Memory B cell (primary cell): ENCODE measurements at places on chromosomes 3 and 15.

- DNase-seq = no peak
Measured at GRCh38 chr3:29705906-29706844, 425.3 kb downstream of the RBMS3 start.

DNA sequence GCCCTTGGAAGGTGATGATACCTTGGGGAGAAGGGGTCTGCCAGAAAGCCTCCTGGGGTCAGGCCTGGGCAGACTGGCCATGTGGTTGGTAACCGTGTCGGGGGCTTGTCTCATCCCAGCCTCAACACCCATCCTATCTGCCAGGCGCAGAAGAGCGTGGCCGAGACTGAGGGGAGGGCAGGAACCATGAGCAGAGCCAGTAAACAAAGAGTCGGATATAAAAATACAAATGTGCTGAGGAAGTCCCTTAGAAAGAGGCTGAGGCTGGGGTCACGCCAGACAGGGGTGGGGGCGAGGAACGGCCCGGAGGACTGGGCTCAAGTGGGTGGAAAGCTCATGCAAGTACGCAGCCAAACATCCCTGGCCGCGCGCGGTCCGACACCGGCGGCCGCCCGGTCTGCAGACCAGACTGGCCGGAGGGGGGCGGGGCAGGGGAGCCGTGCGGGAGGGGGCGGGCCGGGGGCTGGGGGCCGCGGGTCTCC lies 1.9 kb downstream of the CAMK2N2 start:
- no peak for DNase-seq

GRCh38 chr15:37636736-37637135 lies 297.7 kb upstream of the TMCO5A start:
- no peak for DNase-seq

DNA sequence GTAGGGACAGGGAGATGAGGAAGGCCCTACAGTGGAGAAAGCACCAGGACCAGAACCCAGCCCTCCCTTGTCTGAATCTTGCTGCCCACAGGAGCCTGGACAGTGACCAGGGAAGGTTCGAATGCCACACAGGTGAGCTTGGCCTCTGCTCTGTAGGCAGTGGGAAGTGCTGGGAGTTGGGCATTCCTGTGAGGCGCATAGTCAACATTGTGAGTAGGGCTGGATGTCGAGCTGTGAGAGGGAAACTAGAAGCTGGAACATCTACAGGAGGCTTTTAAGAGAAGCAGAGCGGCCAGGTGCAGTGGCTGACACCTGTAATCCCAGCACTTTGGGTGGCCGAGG lies 20.3 kb upstream of the ALAS1 start:
- no peak for DNase-seq

DNA sequence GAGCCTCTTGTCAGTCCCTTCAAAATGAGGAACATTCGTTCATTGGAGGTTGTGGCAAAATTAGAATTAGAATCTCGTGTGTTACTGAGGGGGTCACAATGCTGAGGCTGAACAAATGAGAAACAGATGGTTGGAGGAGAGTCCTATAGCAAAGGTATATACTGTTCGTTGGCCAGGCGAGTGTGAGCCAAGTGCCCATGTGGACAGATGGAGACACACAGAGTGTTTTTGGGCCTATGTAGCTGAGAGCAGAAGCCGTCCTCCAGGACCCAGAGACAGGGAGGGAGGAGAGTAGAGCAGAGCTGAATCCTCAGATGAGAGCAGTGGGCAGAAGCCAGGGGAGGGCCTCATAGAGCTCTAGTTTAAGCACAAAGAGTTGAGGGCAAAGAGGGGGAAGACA lies 98.9 kb downstream of the NR1D2 start:
- no peak for DNase-seq

DNA sequence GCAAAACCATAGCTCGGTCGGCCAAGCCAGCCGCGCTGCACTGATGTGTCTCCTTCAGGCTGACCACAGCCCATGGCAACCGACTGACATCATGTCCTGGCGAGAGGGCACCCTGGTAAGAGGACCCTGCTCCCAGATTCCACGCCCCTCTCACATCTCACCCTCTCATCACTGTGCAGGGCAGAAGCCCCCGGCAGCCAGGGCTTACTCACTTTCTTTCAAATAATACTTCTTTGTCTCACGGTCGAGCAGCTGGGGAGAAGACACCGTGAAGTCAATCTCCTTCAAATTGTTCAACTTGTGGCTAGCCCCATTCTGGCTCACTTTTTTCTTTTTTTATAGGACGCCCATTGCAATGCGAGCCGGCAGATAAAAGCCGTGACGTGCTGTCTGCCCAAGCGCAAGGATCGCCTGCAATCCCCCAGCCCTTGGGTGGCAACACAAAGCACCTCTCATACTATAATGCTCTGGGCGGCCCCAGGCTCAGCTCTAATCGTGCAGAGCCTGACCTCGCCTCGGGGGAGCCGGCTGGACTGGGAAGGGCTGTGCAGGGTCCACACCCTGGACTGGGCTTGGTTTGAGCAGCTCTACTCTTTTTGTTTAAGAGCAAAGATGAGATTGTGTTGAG lies 33.6 kb downstream of the VGLL4 start:
- no peak for DNase-seq

DNA sequence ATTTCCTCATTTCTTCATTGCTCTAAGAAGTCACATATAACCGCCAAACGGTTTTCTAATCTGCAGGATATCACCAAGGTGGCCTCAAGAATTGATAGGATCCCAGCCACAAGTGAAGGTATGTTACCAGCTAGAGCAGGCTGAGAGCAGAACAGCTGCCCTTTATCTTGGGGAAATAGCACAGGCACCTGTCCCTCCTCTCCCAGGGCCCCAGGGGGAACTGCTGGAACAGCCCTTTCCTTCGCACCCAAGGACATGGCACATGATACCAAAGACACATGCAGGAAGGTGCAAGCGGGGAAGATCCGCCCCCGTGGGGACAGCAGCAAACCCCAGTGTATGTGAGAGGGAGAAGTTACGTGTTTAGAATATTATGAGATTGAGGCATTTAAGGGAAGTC lies 35.3 kb downstream of the HOMER2 start:
- DNase-seq = no peak

DNA sequence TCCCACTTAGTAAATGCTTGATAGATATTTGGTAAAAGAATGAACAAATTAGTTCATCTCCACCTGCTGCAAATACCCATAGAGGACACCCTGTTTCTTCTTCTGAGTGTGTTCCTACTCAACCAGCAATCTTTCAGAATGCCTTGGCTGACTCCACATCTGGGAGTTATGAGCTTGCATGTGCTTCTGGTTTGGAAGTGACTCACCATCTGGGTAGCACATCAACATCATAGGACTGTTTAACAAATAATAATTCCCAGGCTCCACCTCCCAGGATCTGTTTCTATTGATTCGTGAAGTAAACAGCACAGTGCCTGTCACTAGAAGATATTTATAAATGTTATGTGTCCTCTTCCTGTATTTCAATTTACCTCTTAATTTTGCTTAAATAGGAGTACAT lies 580.1 kb downstream of the ROBO2 start:
- DNase-seq = no peak

GRCh38 chr3:168422843-168423242 lies 327.1 kb upstream of the GOLIM4 start:
- no peak for DNase-seq

DNA sequence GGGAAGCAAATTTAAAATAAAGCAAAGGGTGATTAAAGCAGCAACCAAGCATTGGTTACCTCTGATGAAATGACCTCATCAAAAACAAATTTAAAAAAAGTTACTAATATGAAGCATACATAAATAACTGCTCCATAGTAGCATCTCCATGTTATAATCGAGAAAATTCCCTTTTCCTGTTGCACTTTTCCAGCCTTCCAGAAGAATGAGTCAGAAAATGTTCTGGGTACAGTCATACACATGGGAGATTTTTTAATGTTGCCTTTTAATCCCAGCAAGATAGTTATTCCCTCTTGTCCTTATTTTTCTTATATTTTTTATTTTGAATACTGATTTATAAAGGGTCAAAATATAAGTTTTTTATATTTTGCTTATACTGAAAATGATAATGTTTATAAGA lies 2.6 kb upstream of the TMCO5A start:
- DNase-seq = no peak

DNA sequence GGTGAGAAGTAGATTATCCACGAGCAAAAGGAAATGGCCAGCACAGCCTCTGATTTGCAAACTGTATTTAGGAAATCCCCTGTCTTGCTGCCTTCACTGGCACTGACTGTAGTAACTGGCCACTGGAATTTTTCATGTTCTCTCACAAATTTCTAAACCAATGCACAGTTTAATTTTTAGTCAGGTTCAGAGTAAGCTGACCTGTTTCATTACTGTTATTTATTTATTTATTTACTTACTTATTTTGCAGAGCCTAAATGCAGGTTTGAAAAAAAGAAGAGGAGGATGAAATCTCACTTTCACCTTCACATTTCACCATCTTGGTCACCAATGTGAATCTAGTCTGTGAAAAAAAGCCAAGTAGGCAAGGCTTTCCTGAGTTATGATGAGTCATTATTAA lies 291.0 kb downstream of the PLOD2 start:
- no peak for DNase-seq

DNA sequence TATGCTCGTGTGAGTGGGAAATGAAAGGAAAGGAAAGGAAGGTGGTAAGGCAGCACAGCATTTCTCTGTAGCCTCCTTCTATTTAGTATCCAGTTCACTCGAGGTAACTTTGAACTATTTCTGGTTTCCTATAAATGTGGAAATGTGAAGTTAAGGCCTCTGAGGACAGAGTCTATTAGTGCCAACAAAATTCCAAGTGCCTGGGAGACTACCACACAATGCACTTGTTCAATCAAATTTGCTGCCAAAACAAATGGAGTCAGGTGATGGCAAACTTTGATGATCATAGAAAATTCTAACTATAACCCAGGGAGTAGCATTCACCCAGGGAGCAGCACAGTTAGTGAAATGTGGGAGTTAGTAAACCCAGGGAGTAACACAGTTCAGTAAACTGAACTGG lies 155.1 kb downstream of the ALCAM start:
- DNase-seq = no peak

DNA sequence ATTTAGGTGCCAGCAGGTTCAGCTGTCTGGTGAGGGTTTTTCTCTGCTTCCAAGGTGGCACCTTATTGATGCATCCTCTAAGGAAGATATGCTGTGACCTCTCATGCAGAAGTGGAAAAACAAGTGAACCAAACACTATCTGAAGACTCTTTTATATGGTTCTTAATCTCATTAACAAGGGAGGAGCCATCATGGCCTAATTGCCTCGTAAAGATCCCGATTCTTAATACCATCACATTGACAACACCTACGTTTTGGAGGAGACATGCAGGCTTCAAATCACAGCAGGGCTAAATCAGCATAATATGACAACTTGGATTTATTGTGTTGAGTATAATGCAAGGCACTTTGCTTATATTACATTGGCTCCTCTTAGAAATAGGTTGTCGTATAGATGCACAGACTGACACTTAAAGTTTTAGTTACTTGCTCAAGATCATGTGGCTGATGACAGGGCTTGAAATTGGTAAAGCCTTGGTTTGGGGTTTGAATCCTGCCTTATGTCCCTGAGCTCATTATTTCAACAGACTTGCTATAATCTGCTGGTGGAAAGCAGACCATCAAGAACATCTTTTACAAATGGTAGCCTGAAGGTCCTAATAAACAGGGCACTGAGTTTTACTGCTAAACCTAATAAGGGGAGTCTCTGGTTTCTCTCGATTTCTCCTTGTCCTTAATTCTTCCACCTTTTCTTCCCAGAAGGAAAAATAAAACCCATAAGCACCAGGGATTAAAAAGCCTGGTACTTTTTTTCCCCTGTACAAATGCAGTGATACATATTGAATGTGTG lies 88.2 kb downstream of the PTPRG start:
- no peak for DNase-seq

- no peak for DNase-seq
Measured at GRCh38 chr3:72210261-72210660, 425.3 kb upstream of the PROK2 start.

- no peak for DNase-seq
Measured at GRCh38 chr3:57646723-57647122, 46.2 kb downstream of the DENND6A start.

DNA sequence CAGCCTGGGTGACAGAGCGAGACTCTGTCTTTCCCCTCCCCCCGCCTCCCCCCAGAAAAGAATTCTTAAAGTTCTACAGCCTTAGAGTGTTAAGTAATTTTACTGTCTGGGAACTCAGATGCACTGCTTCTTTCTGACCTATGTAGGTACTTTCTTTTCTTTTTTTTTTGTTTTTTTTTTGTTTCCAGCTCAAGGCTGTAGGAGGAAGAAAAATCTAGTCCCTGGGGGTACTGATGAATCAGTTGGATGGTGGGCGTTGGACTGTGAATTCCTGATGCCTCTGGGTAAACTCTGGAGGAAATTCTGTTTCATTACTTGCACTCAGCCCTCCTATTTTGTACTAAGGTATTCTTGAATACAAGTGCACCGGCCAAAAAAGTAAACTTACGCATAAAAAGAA lies 10.8 kb downstream of the GHRL start:
- no peak for DNase-seq

GRCh38 chr15:88142121-88142520 lies 114.4 kb downstream of the NTRK3 start:
- DNase-seq = no peak

- DNase-seq = no peak
Measured at GRCh38 chr3:19543212-19543841, 390.7 kb downstream of the EFHB start.

DNA sequence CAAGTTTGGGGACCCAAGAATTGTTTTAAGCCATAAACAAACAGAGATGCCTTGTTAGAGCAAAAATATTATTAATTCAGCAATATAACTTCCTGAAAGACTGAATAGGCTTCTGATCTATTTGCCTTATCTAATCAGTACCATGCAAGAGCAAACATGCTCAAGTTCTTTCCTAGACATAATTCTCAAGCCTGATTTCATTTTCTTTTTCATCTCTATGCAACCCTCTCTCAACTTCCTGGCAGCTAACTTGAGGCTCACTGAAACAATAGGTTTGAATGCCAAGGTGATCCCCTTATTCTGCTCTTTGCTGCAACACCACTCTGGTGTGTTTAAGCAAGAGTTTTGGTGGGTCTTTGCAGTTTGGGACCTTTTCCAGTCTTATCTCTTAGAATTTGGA lies 230.9 kb upstream of the CD96 start:
- DNase-seq = no peak

DNA sequence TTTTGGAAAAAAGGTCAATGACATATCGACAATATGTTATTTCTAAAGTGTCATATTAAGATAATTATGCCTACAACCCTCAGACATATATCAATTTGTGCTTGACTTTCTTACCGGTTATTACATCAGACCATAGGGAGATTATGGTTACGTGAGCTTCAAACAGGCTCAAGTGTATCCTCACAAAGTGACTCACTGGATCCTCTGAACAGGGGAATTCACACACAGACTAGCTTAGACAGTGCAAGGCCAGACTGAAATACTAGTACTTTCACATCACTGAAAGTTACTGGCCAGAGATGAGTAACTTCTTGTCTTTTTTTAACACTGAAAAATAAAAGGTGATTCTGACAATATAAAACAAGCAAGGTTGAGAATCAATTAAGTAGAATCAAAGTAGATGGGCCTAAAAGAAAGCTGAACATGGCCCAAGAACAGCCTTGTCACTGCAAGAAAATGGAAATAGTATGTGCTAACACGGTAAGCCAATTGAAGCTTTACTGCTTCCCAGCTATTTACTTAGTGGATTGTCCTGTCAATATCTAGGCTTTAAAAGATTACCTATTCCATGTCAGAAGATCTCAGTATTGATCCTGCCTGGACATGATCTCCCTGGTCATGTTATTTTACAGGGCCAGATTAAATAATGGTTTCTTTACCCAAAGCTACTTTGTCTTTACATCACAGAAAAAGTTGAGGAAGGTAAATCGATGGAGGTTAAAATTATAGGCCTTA lies 848.6 kb downstream of the ROBO1 start:
- no peak for DNase-seq

GRCh38 chr3:197901626-197902025 lies 48.4 kb upstream of the RPL35A start:
- no peak for DNase-seq
